ENCODE measurements at places on chromosomes 4 and X. TPM values are rescaled to one million over a fixed set of nuclear protein-coding genes. Genes with fewer than 3 reads are reported as not detected.

DNA sequence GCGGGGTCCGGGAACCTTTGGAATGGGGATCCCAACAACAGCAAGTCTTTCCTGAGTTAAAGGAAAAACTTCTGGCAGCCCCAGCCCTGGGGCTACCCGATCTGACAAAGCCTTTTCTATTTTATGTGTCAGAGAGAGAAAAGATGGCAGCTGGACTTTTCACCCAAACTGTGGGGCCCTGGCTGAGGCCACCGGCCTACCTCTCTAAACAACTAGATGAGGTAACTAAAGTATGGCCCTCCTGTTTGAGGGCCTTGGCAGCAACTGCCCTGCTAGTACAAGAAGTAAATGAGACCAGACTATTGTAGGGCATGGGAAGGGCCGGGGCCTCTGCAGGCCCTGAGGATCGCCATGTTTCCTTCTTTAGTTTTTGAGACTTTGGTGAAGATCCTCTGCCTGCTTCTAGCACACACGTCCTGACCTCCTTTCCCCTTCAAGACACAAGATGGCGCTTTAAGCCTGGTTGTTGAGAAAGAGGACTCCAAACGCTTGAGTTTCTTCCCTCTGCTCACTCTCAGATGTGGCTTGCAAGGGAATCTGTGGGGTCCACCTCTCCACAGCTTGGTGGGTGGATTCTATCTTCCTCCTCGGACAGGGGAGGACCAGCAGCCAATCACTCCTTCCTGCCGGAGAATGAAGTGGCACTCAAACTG, 18.5 kb upstream of the DRD5 start:
- peak; percentile 65 for DNase-seq

- peak; percentile 35 for DNase-seq
Measured at GRCh38 chr4:83629945-83630721, 94.2 kb downstream of the GPAT3 start.

- peak; percentile 68 for DNase-seq
Measured at GRCh38 chr4:41360921-41361793, 104.4 kb downstream of the UCHL1 start.

DNA sequence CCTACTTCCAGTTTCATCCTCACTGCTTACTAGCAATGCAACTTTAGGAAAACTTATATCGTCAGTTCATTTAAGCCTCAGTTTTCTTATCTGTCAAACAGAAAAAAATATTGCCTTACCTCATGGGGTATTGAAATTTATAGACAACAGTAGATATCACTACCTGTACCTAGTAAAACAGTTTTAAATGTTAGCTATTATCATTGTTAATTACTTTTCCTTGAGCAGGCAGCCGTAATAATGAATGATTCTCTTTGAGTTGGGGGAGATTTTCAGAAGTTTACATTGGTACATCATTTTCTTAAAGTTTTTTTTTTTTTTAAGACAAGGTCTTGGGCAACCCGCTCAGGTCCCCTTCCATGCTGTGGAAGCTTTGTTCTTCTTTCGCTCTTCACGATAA, 71.7 kb upstream of the BMPR1B start:
- no peak for DNase-seq

- no peak for DNase-seq
Measured at GRCh38 chrX:106177106-106177981, 9.2 kb downstream of the PWWP3B start.

DNA sequence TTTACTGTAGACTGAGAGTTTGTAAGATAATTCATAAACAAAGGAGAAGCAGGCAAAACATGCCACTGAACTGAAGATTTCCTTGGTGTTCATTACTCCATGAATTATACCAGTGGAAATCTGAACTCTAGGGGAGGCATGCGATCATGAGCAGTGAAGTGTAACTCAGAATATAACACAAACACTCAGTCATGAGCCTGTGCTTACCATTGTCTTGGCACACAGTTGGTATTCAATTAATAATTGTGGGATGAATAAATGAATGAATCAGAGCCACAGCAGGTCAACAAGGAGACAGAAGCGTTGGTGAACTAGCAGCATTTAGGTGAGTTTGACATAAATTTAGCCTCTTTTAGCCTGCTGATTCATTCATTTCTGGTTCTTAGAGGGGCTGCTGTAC, 263.5 kb upstream of the DKK2 start:
- DNase-seq: peak; percentile 81

GRCh38 chr4:138051157-138051556, 191.0 kb downstream of the SLC7A11 start:
- no peak for DNase-seq

- no peak for DNase-seq
Measured at GRCh38 chrX:22699581-22700091, 300.1 kb upstream of the DDX53 start.

GRCh38 chr4:12359420-12359819, 930.7 kb upstream of the HS3ST1 start:
- no peak for DNase-seq

DNA sequence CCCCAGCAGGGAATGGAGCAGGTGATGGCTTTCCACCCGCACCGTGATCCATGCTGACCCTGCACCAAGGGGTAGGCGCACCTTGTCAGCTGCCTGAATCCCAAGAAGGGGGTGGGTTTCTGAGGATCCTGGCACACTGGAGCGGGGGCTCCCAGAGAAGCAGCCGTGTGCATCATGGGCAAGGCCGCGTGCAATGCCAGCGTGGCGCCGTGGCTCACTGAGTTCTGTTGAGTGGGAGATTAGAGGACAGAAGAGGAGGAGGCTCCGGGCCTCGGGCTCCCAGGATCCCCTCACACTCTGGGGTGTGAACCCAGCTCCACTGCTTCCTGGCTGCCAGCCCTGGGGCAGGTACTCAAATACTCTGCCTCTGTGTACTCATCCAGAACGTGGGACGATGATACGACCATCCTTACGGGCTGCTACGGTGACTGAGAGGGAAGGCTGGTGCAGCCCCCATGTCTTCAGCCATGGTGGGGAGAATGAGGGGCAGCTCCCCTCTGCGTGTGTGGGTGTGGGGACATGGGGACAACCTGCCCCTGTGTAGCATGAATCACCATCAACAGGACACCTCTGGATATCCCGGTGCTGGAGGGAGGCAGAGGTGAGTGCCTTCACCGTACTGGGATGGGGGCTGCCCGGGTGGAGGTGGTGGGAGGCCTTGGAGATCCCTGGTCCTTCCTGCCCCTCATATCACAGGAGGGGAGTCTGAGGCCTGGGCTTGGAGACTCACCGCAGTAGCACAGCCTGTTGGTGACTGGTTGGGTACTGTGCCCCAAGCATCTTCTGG, 52.6 kb downstream of the CPZ start:
- no peak for DNase-seq

- DNase-seq: peak; percentile 91
Measured at GRCh38 chr4:986879-987623, at the start of gene IDUA. IDUA (plus strand) TSS chr4:987044; CDS start chr4:987085, 41 bp downstream.

- no peak for DNase-seq
Measured at GRCh38 chr4:42391355-42391664, 6.0 kb upstream of the SHISA3 start.

- peak; percentile 12 for DNase-seq
Measured at GRCh38 chr4:165415910-165416309, 37.1 kb downstream of the CPE start.

DNA sequence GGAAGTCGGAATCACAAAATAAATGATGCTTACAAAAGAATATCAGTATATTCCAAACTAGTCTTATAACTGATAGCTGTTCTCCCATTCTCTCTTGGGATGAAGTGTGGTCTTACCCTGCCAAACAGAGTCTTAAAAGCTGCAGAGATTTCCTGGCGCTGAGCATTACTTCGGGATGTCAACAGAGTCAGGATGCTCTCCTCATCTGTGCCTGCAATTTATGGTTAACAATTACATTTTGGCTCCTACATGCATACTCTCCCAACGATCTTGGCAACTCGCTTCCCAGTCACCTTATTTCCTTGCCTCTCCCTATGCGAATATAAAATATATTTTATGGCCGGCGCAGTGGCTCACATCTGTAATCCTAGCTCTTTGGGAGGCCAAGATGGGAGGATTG, 12.2 kb downstream of the ANXA5 start:
- DNase-seq: no peak

DNA sequence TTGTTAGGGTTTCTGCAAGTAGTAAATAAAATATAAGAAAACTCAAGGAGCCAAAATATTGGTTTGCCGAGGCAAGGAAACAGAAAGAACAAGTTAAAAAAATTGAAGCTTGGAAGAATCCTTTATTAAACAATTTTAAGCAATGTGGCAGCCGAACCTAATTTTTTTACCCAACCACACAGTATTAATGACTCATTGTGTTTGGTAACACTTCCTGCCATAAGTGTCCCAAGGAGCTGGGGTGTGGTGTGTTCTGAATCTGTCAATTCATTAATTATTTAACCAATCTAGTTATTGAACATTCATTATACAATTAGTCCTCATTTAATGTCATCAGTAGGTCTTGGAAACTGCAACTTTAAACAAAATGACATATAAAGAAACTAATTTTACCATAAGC, 19.3 kb upstream of the CPE start:
- no peak for DNase-seq

GRCh38 chr4:6719611-6720179, 3.7 kb downstream of the BLOC1S4 start:
- no peak for DNase-seq

DNA sequence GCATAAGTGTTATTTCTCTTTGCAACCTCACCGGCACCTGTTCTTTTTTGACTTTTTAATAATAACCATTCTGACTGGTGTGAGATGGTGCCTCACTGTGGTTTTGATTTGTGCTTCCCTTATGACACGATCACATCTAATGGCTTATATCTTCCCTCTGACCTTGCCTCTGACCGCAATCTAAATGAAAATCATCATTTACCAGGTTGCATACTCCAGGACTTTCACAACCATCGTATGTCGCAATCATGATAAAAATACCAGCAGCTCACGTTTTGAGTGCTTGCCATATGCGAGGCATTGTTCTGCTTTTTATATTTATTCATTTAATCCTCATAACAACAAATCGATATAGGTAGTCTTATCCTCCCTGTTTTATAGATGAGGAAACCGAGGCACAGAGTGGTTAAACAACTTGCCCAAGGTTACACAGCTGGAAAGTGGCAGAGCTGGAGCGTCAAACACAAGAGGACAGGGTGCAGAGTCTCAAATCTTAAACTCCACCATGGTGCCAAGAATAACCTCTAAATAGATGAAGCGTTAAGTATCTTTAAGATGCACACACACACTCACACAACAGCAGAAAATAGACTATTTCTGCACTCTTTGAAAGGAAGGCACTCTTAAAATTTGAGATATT, 102.2 kb downstream of the SEL1L3 start:
- DNase-seq: no peak

DNA sequence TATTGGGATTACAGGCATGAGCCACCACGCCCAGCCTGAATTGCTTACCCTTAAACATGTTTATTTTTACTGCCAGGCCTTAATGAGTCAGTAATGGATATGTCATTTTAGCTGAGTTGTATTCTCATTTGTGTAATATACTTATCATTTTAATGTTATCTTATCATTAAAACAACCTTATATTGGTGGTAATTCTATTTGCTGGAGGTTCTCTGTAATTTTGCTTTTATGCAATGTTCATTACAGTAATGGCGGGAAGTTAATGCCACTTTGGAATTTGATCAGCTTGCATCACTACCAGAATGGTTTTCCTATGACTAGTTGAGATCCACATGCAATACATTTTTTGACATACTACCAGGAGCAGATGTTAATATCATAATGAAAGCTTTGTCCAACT, 6.3 kb upstream of the PGAM4 start:
- no peak for DNase-seq

DNA sequence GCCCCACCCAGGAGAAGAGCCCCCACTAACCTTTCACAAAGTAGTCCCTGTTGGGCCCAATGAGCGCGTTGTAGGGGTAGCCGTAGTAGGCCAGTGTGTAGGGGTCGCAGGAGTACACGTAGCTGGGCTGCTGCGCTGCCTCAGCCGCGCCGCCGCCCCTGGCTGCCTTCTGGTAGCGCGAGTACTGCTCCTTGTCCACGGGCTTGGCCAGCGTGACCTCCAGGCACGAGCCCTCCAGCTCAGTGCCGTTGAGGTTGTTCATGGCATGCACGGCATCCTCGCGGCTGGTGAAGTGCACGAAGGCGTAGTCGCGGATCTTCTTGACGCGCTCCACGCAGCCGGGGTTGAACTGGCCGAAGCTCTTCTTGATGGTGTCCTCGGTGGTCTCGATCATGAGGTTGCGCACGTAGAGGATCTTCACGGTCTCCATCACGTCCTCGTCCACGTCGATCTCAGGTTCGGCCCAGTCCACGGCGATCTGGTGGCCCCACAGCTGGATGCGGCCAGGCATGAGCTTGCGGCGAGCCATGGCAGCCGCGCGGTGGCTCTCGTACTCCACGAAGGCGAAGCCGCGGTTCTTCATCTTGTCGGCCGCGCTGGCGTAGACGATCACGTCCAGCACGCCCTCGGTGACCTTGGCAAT, 102.7 kb downstream of the CHRNA9 start:
- DNase-seq: no peak

DNA sequence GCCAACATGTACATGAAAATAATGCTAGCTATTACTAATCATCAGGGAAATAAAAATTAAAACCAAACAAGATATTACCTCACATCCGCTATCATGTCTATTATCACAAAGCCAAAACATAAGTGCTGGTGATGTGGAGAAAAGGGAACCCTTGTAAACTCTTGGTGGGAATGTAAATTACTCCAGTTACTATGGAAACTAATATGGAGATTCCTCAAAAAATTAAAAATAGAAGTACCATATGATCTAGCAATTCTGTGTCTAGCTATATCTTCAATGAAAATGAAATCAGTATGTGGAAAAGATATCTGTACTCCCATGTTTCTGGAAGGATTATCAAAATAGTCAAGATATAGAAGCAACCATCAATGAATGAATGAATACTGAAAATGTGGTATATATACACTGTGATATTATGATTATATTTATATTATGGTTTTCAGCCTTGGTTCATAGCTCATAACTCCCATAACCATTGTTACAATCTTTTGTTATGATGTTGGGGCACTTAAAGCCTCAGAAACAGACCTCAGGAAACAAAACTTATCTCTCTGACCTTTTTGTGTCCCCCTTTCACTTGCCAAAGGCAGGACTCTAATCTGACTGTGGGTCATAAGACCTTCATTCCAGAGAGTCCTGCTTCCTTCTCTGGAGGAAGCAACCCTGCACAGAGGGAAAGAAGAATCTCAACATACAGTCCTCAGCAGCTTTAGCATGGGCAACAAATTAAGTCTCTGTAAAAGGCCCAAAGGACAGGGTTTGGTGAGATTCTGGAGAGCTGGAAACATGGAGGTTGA, 933.2 kb downstream of the ADGRL3 start:
- DNase-seq: no peak

The CXCL6 gene
- total RNA-seq: not detected

The MAGEA3 gene
- not detected for total RNA-seq

The MAGEA1 gene
- not detected for total RNA-seq

The DCHS2 gene
- 0.34 TPM for total RNA-seq

The FAM114A1 gene
- 63.7 TPM for total RNA-seq

The TAF7L gene
- total RNA-seq: not detected

The F11 gene
- not detected for total RNA-seq

The SLC7A11 gene
- 50.0 TPM for total RNA-seq

The BTC gene
- 0.61 TPM for total RNA-seq

The MAGEB2 gene
- total RNA-seq: not detected

The SOD3 gene
- total RNA-seq: 112 TPM

The ZFX gene
- 7.2 TPM for total RNA-seq
